ENCODE measurements at places on chromosomes 2 and 18.

DNA sequence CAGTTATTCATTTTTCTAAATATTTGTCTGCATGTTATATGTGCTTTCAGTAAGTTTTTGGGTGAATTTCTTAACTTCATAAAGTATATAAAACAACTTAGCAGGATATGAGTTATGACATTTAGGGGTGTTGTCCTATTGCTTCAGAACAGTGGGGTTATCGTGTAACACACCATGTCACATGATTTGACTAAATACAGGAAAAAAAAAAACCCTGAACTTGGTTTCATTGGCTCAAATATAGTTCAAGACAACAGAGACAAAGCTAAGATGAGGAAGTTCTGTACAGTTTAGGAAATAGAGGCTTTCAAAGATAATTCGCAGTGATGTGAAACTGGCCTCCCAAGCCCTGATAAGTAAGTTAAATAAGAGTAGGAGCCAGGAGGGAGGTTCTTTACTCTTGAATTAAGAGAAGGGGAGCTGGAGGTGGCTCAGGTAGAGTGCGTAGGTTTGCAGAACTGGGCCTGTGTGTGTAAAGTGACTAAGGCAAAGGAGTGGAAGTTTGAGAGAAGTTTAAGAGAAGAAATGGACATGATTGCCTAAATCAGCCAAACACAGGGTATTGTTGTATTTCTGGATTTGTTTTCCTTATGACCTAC lies 53.9 kb downstream of the LIMS1 start:
- no peak for DNase-seq

GRCh38 chr18:32764611-32765244 lies 8.1 kb downstream of the KLHL14 start:
- DNase-seq: no peak

- no peak for DNase-seq
Observed at GRCh38 chr2:234202601-234203000, 152.1 kb downstream of the SPP2 start.

- DNase-seq: no peak
Observed at GRCh38 chr18:328928-329327, 61.1 kb upstream of the THOC1 start.

GRCh38 chr18:55047546-55047945 lies 88.3 kb upstream of the CCDC68 start:
- DNase-seq: no peak

- DNase-seq: no peak
Observed at GRCh38 chr2:201357221-201357620, at the start of gene FLACC1. Gene FLACC1, minus strand, starts transcription at chr2:201357345. Its CDS starts 5,941 bp downstream, at chr2:201351404.

- no peak for DNase-seq
Observed at GRCh38 chr2:39704540-39704939, 38.8 kb downstream of the TMEM178A start.

DNA sequence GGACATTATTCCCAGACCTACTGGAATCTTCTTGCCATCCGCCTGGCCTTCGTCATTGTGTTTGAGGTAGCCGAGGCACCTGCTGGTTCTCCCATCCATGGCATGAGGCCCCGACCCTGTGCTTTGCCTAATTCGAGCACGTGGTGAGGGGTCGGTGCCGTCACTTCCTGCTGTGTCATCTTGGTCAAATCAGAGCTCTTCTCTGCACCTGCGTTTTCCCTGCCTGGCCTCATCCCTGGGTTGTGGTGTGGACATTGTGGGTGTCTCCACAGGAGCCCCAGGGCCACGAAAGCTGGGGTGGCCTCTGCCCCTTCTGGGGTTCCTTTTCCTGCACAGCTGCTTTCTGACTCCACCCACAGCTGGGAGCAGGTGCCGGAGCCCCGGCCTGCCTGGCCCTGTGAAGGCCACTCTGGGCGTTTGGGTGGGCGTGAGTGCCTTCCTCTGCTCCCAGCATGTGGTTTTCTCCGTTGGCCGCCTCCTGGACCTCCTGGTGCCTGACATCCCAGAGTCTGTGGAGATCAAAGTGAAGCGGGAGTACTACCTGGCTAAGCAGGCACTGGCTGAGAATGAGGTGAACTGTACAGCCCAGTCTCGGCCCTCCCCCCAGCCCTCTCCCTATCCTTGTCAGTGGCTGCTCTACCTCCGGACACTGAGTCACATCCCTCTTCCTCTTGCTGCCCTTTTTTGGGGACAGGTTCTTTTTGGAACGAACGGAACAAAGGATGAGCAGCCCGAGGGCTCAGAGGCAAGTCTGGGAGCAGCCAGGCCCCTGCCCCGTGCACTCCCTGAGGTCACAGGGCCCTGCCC lies 34.9 kb downstream of the ANO7 start:
- DNase-seq: no peak

- DNase-seq: no peak
Observed at GRCh38 chr18:6843308-6843707, 113.8 kb downstream of the ARHGAP28 start.

DNA sequence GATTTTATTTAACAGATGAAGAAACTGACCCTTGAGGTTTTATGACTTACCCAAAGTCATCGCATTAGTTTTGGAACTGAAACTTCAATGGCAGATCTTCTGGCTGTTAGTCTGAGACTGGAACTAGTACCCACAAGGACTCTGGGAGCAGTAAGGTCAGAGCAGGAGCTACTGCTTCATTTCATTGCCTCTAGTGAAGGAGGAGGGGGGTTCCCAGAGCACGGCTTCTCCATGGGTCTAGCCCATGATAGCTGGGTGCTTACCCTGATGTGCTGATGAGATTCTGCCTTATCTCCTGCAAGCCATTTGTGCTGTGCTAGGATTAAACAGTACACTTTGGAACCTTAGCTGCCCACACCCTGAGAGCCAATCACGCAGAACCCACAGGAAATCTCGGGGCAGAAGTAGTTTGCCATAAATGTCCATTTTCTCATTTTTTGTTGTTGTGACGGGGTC lies 5.4 kb upstream of the RNASEH1 start:
- DNase-seq: no peak

GRCh38 chr2:160294339-160294803 lies 94.3 kb upstream of the ITGB6 start:
- no peak for DNase-seq

GRCh38 chr2:218962859-218963492 lies 3.5 kb downstream of the CDK5R2 start:
- peak; percentile 33 for DNase-seq

- DNase-seq: no peak
Observed at GRCh38 chr2:25920786-25921415, 42.6 kb upstream of the ASXL2 start.

DNA sequence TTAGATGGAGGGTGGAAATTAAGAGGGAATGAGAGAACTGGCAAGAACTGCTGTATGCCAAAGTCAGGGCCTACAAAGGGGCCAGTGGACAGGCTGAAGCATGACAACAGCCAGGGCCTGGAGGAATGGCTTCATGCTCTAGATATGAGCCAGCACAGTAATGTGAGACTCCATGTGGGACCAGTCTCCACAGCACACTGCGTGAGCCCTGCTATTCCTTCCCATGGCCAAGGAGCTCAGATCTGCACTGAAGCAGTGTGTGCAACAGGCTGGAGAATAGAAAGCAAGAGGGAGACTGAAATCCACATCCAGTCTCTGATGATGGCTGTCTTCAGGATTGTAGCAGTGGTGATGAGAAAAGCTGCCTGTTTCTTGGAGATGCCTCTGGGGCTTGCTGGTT lies 162.8 kb downstream of the TPGS2 start:
- no peak for DNase-seq

DNA sequence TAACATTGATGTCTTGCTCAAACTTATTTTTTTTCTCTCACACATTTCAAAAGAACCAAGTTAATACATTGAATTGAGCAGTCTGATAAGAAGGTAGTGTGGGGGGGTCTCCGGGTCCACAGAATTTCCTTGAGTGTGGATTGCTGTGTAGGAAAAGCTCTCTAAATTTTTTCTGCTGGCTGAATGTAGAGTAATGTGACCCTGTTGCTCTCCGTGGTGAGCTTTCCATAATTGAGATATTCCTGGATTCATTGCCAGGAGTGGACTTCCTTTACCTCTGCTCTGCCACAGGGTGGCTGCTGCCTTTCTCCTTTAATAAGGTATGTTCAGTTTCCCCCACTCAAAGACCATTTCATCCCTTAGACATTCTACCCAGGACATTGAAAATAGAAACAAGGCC lies 50.9 kb downstream of the PKP4 start:
- DNase-seq: no peak

GRCh38 chr2:231709636-231709980 lies 1.3 kb downstream of the PTMA start:
- no peak for DNase-seq
